ENCODE measurements at places on chromosomes 3 and 15.

DNA sequence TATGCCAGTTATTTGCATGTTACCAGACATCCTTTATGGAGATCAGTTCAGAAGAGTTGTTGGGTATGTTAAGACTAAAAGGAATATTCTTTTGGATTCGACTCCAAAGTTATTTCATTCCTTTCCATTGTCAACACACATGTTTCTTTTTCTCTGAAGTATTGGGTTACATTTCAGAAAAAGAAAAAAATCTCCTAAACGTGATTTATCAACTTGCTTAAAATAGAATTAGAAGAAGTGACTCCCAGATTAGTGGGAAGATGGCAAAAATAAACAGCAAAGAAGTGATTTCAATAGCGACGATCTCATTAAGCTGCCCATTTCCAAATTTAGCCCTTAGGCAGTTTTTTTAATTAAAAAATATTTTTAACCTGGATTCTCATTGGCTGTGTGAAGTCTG is 85.4 kb downstream of the TIGIT start:
- peaks cover 6% of the 10 kb centered on the region for H3K4me1 ChIP-seq
- no peak overlapping the region for H3K27ac ChIP-seq
- DNase-seq, result no peak
- no peaks in the 10 kb centered on the region for H3K36me3 ChIP-seq
- H3K4me3 ChIP-seq, result no peak overlapping the region
- H3K27me3 ChIP-seq, result no peaks in the 10 kb centered on the region

DNA sequence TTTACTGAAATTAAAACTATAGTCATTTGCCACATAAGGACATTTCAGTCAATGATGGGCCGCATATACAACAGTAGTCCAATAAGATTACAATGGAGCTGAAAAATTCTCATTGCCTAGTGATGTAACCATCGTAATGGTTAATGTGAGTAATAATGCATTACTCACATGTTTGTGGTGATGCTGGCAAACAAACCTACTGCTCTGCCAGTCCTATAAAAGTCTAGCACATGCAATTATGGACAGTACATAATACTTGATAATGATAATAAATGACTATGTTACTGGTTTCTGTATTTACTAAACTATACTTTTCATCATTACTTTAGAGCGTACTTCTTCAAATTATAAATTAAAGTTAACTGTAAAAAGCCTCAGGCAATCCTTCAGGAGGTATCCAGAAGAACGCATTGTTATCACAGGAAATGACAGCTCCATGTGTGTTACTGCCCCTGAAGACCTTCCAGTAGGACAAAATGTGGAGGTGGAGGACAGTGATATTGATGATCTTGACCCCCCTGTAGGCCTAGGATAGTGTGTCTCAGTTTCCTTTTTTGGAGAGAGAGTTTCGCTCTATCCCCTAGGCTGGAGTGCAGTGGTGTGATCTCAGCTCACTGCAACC is 102.7 kb downstream of the ATP1B3 start:
- DNase-seq, result no peak
- no peak overlapping the region for H3K27ac ChIP-seq
- H3K4me1 ChIP-seq, result no peaks in the 10 kb centered on the region
- peaks cover 29% of the 10 kb centered on the region for H3K36me3 ChIP-seq
- H3K27me3 ChIP-seq, result no peaks in the 10 kb centered on the region
- H3K4me3 ChIP-seq, result no peak overlapping the region

GRCh38 chr3:43786102-43786501 is 95.4 kb downstream of the ABHD5 start:
- peaks cover 23% of the 10 kb centered on the region for H3K4me1 ChIP-seq
- no peak overlapping the region for H3K27ac ChIP-seq
- H3K36me3 ChIP-seq, result no peaks in the 10 kb centered on the region
- peak overlapping the region; percentile 13 for H3K4me3 ChIP-seq
- H3K27me3 ChIP-seq, result no peaks in the 10 kb centered on the region
- DNase-seq, result peak; percentile 59

DNA sequence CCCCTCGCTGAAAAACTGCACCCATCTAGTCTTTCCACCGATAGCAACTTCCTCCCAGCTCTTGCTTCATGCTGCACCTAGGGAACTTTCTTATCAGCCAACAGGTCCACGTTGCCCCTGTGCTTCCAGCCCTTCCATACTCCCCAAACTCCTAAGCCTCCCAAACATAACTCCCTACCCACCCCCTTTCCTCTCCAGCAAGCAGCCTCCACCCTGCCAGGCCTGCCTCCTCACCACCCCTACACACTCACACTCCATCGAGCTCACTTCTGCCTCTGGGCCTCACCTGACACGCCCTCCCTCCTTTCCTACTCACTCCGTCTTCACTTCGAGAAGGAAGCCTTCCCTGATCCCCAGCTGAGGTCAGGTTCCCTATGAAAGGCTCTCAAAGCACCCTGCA is 8.1 kb downstream of the INSYN1 start:
- H3K4me1 ChIP-seq, result no peaks in the 10 kb centered on the region
- no peaks in the 10 kb centered on the region for H3K36me3 ChIP-seq
- peaks cover 55% of the 10 kb centered on the region for H3K27me3 ChIP-seq
- H3K27ac ChIP-seq, result no peak overlapping the region

DNA sequence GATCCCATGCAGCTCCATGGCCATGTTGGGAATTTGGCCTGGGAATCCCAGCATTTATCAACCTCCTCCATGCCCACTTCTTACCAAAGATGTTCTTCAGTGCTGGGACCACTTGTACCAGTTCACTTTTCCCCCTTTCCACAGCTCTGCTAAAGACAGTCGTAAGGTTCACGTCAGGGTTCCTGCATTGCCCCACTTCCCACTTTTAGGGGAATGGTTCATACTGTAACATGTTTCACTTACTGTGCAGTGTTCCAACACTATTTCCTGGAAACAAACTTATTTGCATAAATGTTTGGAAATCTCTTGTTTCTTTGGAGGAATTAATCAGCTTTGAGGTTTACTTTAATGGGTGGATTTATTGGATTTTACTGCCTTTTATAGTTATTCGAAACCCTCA is 17.0 kb downstream of the APH1B start:
- H3K36me3 ChIP-seq, result peaks cover 22% of the 10 kb centered on the region
- H3K4me3 ChIP-seq, result no peak overlapping the region
- H3K27me3 ChIP-seq, result no peaks in the 10 kb centered on the region

GRCh38 chr15:63514531-63514943 is 10.1 kb downstream of the USP3 start:
- DNase-seq, result peak; percentile 58
- peaks cover 45% of the 10 kb centered on the region for H3K4me1 ChIP-seq
- H3K27me3 ChIP-seq, result no peaks in the 10 kb centered on the region

GRCh38 chr3:140571836-140572235 is 106.0 kb upstream of the TRIM42 start:
- no peaks in the 10 kb centered on the region for H3K27me3 ChIP-seq
- no peaks in the 10 kb centered on the region for H3K4me1 ChIP-seq
- no peak overlapping the region for H3K27ac ChIP-seq
- no peak for DNase-seq
- no peaks in the 10 kb centered on the region for H3K36me3 ChIP-seq
- H3K4me3 ChIP-seq, result no peak overlapping the region

- no peaks in the 10 kb centered on the region for H3K36me3 ChIP-seq
- H3K27me3 ChIP-seq, result no peaks in the 10 kb centered on the region
- H3K4me3 ChIP-seq, result no peak overlapping the region
- no peaks in the 10 kb centered on the region for H3K4me1 ChIP-seq
- no peak overlapping the region for H3K27ac ChIP-seq
Observed at GRCh38 chr3:2512881-2513280, 414.2 kb downstream of the CNTN4 start.

DNA sequence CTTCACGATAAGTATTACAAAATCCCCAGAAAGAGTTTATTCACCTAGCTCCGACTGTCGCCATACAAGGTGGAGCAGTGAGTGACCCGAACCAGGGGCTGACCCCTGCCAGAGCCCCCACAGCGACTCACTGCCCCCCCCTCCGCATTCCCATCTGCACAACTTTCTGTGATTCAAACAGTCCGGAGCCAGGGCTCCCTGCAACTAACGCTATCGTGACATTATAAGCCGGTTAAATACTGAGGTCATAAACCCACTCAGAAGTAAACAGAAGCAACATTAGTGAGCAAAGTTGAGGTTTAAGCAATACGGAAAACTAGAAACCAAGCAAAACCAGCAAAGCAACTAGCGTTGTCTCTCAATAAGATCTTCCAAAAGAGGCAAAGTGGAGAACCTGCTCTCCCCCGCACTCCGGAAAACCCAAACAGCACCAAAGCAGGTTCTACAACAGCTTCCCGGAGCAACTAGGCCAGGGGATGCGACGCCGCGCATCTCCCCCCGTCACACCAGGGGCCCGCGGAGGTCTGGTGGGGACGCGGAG is 642 bp downstream of the SCAP start:
- peak; percentile 24 for DNase-seq
- H3K27ac ChIP-seq, result peak overlapping the region; percentile 85
- H3K36me3 ChIP-seq, result no peaks in the 10 kb centered on the region
- H3K4me3 ChIP-seq, result peak overlapping the region; percentile 80

DNA sequence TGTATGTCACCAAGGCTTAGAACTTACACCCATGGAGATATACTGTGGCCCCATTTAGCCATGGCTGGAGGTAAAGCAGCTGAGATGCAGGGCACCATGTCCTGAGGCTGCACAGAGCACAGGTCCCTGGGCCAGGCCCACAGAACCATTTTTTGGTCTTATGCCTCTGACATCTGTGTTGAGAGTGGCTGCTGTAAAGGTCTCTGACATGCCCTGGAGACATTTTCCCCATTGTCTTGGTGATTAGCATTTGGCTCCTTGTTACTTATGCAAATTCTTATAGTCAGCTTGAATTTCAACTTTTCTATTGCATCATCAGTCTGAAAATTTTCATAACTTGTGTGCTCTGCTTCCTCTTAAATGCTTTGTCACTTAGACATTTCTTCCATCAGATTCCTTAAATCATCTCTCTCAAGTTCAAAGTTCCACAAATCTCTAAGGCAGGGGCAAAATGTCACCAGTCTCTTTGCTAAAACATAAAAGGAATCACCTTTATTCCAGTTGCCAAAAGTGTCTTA is 701.3 kb downstream of the EPHA3 start:
- no peaks in the 10 kb centered on the region for H3K4me1 ChIP-seq
- H3K27me3 ChIP-seq, result no peaks in the 10 kb centered on the region
- DNase-seq, result no peak
- no peak overlapping the region for H3K4me3 ChIP-seq
- no peak overlapping the region for H3K27ac ChIP-seq

- DNase-seq, result no peak
- no peaks in the 10 kb centered on the region for H3K36me3 ChIP-seq
- no peak overlapping the region for H3K27ac ChIP-seq
- H3K4me3 ChIP-seq, result no peak overlapping the region
- H3K27me3 ChIP-seq, result no peaks in the 10 kb centered on the region
Observed at GRCh38 chr3:126300761-126301481, 56.3 kb downstream of the KLF15 start.

- DNase-seq, result no peak
- no peak overlapping the region for H3K27ac ChIP-seq
- H3K4me1 ChIP-seq, result peaks cover 7% of the 10 kb centered on the region
- no peaks in the 10 kb centered on the region for H3K27me3 ChIP-seq
Observed at GRCh38 chr3:16390581-16390980, 122.9 kb downstream of the RFTN1 start.

DNA sequence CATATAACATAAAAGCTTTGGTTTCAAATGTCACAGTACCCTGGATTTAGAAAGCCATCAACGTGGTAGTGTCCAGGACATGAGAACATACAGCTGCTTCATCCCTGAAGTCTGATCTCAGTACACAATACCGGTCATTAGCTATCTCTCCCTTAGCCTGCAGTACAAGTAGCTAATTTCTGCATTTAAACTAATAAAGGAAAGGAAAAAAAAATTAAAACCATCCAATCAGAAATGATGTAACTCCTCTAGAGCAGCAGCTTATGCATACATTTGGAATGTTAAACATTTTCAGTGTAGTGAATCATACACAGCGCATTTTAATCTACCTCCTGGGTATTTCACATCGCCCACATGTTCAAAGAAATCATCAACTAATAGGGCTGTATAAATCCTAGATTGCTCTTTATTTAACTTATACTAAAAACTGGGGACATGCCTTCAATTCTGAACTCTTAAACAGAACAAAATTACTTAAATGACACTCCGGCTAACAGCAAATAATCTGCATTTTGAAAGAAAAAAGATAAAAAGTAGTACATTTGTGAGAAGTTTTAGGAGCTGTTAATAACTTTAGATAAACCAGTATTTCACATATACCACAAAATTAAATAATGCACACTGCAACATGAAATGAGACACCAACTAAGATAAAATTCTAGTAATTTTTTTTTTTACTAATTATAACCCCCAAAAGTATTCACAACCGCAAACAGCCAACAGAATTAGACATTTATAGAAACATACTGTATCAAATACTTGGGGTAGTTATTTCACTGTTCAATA is 3.7 kb downstream of the IGF2BP2 start:
- H3K27ac ChIP-seq, result no peak overlapping the region
- no peak for DNase-seq
- H3K4me3 ChIP-seq, result peak overlapping the region; percentile 29
- H3K4me1 ChIP-seq, result peaks cover 28% of the 10 kb centered on the region
- H3K27me3 ChIP-seq, result no peaks in the 10 kb centered on the region

All from common myeloid progenitor, CD34-positive (primary cell).